HFF-Myc (cell line): ENCODE measurements at places on chromosomes 3 and 15.

DNA sequence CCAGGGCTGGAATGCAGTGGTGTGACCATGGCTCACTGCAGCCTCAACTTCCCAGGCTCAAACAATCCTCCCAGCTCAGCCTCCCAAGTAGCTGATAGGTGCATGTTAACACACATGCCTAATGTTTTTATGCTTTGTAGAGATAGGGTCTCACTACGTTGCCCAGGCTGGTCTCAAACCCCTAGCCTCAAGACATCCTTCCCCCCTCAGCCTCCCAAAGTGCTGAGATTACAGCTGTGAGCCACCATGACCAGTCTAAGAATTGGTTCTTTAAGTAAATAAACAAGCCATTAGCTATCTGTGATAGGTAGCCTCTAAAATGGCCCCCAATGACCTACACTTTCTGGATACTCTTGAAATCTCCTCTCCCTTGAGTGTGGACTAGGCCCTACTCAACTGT is 3.7 kb downstream of the TRIM59 start:
- no peak for DNase-seq

- DNase-seq = no peak
Measured at GRCh38 chr15:52031556-52031955, 12.5 kb downstream of the MAPK6 start.

DNA sequence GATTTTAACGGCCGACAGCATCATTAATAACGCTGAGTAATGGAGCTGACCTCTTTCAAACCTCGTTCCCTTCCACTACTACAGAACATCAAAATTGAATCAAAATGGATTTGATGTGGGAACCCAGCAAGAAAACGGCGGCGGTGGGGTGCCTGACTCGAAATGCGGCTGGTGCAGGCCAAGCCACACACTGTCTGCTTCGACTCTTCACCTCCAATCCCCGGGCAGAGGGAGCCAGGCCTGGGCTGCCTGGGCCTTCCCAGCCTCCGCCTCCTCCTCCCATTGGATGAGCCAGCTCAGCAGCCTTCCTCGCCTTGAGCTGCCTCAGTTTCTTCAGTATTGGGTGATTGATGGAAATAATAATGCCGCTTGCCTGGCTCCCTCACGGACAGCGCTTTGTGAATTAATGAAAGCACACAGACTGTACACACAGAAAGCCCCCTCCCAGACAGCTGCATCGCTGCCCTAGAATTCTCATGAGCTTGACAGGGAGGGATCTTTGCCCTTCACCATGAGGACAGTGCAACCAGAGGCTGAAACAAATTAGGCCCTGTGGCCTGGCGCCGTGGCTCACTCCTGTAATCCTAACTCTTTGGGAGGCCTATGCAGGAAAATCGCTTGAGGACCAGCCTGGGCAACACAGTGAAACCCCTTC is 11.4 kb upstream of the MEGF11 start:
- no peak for DNase-seq

DNA sequence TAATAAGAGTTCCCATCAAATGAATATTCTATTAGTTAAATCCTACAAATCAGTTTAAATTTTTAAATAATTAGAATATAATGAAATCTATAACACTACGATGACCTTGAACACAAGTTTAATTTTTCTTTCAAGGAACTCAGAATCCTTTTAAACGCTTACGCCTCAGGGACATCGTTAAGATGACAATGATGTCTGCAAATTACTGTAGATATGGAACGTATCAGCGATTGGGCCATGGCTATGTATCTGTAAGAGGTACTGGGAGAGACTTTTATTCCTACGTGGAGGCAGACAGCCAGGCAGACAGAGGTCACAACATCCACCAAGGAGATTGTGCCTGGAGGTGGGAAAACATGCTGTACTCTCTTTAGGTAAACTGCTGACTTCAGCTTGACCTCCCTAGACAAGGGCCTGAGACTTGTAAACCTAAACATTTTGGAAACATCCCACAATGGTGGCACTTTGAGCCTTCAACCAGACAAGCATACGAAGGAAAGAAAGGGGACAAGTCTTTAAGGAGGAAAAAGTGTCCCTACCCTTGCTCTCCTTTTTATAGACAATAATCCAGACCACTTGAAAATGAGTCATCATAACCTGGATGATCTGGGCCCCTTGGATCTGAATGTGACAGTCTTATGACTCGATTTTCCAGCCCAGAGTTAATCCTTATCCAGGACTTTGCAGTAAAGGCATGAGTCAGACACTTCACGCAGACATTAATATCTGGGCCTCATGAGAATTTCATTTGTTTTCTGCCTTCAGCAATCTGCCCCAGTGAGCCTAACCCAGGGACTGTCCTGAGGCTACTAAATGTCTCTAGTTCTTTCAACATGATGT is 6.8 kb upstream of the LDHAL6B start:
- DNase-seq = peak; percentile 51

DNA sequence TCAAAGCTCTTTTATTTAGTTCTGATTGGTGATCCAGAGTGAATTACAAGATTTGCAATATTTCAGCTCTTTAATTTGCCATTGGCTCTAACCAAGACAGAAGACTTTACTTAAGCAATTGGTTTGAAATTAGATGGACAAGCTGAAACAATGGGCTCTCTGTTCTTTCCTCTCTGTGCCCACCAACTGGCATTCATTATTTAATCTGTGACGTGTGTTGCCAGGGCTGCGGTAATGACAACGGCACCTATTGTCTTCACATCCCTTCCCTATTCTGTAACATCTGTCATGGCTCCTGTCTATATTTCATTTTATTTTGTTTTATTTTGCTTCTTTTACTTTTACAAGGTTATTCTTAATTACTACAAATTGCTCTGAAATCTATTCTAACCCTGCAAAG is 33.9 kb downstream of the PLD1 start:
- no peak for DNase-seq

- DNase-seq = peak; percentile 10
Measured at GRCh38 chr15:48040166-48040817, 80.5 kb upstream of the SLC24A5 start.

GRCh38 chr3:98598492-98598891 is 5.1 kb upstream of the CPOX start:
- no peak for DNase-seq

- DNase-seq = no peak
Measured at GRCh38 chr3:24201301-24201700, 256.2 kb downstream of the NR1D2 start.

GRCh38 chr15:52021892-52022540 is 3.0 kb downstream of the MAPK6 start:
- DNase-seq = no peak

- no peak for DNase-seq
Measured at GRCh38 chr3:138328341-138328740, 1.3 kb downstream of the NME9 start.

DNA sequence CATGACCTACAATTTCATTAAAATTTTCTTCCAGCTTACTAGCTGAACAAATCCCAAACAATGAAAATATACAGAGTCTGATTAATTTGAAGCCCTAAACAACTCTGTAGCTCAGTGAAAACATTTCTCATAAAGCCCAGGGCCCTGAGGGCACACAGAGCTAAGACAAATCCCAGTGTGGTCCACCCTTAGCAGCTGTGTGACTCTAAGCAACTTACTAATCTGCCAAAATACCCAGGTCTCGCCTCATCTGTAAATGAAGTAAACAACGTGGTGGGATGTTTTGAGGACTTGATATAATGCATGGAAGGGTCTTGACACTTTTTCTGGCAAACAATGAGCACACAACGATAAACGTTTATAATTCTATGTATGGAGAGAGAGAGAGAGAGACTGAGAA is 158.4 kb downstream of the FHIT start:
- DNase-seq = no peak

GRCh38 chr15:83449250-83449671 is 2.1 kb downstream of the SH3GL3 start:
- no peak for DNase-seq

DNA sequence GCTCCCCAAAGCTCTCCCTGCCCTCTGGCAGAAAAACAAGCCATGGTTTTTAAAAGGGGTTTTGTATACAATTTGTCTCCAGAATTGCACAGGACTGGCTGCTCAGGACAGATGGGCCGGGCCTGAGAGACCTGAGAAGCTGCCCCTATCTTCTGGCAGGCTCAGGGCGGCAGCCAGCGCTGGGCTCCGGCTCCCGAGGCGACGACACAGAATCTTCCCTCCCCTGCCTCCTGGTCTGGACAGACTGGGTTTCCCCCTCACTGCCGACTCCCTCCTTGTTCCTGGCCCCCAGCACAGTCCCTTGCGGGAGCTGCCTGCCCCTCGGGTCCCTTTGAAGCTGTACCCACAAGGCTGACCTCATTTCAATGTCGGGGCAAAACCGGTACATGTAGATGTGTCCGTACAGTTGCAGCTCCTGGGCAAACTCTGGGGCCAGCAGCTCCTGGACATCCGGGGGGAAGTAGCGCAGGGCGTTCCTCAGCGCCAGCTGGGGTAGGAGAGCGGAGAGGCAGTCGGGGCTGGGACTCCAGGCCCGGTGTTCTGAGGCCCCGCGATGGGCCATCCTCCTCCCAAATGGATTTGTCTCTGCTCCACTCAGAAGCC is 7.2 kb downstream of the UROC1 start:
- DNase-seq = no peak

- DNase-seq = no peak
Measured at GRCh38 chr3:197298945-197299854, 788 bp upstream of the DLG1 start.

DNA sequence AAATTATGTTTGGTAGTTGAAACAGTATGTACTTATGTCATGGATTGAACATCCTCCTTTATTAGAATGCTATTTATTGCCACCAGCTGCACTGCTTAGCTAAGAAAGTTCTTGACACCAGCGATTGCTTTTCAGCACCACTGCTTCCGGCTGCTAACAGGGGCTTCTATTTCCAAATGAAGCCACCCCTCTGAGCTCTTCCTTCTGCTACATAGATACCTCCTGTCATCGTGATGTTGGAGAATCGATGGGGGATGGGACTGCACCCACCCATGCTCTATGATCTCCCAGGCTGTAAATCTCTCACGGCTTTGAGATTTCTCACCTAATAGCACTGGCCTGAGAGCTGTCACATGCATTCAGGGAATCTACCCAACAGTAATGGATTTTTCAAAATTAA is 259.2 kb downstream of the MEIS2 start:
- no peak for DNase-seq

- no peak for DNase-seq
Measured at GRCh38 chr15:61827131-61827530, 233.1 kb downstream of the VPS13C start.

- no peak for DNase-seq
Measured at GRCh38 chr15:50059883-50060282, 59.1 kb downstream of the ATP8B4 start.

- peak; percentile 38 for DNase-seq
Measured at GRCh38 chr3:182683453-182683852, 109.9 kb upstream of the ATP11B start.

DNA sequence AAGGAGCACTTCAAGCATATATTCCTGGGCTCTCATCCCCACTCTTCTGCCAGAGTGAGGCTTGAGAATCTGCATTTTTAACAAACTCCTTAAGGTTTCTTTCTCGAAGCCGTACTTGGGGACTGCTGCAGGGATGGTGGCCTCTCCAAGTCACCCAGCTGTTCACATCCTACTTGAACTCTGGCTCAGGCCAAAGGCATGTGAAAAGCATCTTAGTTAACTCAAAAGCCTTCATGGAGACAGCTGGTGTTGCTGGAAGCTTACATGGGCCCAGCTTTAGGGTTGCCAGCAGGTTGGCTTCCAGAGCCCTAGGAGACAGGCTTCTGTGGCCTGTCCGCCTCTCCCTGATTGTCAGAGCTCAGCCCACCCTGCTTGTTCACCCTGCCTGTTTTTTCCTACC is 139.2 kb downstream of the THSD4 start:
- no peak for DNase-seq
